Kidney (tissue), 22 donors: ENCODE measurements at places on chromosomes 12 and 14. TPM values are rescaled to one million over a fixed set of nuclear protein-coding genes. Genes with fewer than 3 reads are reported as not detected.

DNA sequence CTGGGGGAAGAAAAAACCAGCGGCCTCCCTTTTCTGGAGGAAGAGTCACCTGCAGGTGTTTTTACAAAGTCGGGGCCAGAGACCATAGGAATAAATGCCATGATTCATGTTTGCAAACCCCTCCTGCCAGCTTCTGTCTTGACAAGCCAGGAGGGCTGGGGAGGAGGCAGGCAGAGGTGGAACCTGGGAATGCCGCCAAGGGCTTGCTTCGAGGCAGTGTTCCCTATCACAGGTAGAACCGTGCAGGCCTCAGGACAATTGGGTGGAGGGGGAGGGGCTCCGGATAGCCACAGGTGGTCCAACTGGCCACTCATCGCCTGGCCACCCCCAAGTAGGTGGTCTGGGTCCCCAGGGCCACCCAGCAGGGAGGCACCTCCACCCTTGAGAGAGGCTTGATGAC, 14.2 kb upstream of the DLK1 start:
- no peak for DNase-seq

- no peak for DNase-seq
These were observed 249.6 kb upstream of the TBX3 start for GRCh38 chr12:114933428-114934160.

GRCh38 chr12:55833056-55833455, 3.7 kb upstream of the DNAJC14 start:
- DNase-seq: no peak

The WSB2 gene
- polyA plus RNA-seq: 48.8 TPM

The SSTR1 gene
- polyA plus RNA-seq: 1.3 TPM

GRCh38 chr14:60878536-60878935, 102.3 kb downstream of the TRMT5 start:
- no peak for DNase-seq

- DNase-seq: no peak
These were observed 136.5 kb downstream of the SPTSSA start for GRCh38 chr14:34325493-34325892.

The NPAS3 gene
- 0.82 TPM for polyA plus RNA-seq

GRCh38 chr14:68796418-68797101, 3.7 kb upstream of the ZFP36L1 start:
- no peak for DNase-seq

- DNase-seq: no peak
These were observed 286.4 kb upstream of the PRKD1 start for GRCh38 chr14:30214014-30214413.

DNA sequence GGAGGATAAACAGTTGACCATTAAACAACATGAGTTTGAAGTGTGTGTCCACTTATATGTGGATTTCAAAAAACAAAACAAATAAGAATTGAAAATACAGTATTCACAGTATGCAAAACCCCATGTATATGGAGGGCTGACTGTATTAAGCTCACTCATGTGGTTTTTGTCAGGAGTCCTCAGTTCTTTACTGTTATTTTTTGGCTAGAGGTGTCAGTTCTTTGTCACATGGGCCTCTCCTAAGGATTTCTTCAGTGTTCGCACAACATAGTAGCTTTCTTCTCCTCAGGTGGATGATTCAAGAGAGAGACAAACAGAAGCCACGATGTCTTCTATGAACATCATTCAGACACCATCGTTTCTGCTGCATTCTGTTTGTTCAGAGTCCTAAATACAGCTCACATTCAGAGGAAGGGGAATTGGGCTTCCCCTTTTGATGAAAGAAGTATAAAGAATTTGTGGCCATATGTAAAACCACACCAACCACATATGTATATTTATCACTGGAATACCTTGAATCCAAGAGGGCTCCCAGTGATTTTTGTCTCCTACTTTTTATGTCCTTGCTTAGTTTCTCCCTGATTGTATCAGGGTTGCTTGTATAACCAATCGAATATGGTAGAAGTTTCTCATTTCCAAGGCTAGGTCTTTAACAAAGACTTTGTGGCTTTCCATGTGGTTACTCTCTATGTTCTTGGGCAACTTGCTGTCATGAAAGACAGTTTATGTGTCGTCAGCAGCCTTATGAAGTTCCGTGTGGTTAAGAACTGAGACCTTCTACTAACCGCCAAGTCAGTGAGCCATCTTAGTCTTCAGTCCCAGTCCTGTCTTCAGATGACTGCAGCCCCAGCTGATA, 18.9 kb downstream of the MNAT1 start:
- no peak for DNase-seq

The DPPA3 gene
- polyA plus RNA-seq: not detected

DNA sequence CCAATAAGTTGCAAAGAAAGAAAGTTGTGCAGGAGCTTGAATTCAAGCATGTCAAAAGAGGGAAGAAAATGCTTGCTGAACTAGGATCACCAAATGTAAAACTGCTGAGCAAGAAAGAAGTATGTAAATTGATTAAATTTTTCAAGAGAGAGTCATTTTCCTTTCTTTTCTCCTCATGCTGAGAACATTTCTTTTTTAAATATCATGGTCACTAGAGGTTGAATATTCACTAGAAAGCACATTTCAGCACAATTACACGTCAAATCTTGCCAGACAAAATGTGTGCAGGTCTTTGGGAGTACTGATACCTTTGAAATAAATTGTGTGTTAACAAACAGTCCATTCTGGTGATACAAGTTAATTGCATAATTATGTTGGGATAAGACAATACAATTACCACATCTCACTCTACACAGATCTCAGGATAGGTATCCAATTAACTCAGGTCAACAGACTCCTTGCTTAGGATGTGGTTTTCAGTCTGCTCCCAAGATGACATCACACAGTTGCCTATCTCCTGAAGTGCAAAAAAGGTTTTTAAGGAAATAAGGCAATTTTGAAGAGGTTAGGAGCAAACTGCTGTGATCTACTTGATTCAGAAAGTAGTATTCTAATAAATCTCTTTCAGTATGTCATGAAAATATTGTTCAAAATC, 862.2 kb downstream of the RPS29 start:
- DNase-seq: no peak

The PRICKLE1 gene
- polyA plus RNA-seq: 3.9 TPM
